ENCODE measurements at places on chromosomes 3 and 15.

DNA sequence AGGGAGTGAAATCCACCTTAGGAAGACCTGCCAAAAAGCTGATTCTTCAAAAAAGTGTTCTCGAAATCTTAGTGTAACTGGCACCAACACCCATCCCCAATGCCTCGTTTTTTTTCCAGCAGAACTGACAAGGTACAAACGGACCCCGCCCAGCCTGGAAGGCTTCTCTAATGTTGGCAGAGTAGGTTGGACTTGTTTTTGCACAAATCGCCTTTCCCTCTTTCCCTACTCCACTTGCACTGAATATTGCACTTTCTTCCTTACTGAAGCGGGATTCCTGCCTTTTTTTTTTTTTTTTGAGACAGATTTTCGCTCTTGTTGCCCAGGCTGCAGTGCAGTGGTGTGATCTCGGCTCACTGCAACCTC lies 544 bp upstream of the TIMMDC1 start:
- DNase-seq, result no peak

- no peak for DNase-seq
Observed at GRCh38 chr15:26702381-26702780, 70.5 kb downstream of the GABRB3 start.

DNA sequence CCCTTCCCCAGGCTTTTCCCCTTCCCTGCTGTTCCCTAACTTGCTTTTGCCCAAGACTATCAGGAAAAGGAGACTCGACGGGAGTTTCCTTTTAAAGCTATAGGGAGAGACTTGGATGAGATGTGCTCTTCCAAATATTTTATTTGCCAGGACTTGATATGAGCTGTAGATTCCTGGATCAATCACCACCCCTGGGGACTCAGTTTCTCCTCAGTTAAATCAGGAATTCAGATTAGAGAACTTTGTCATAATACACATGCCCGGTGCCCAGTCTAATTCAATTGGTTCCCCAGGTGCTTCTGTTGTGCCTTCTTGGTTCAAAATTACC lies 46.6 kb downstream of the SMAD6 start:
- no peak for DNase-seq

- DNase-seq, result no peak
Observed at GRCh38 chr3:33438284-33438668, 1.9 kb downstream of the UBP1 start.

- no peak for DNase-seq
Observed at GRCh38 chr15:77844798-77845446, 212.2 kb upstream of the LINGO1 start.

GRCh38 chr15:41333026-41333562 lies 413 bp downstream of the NUSAP1 start:
- DNase-seq, result no peak

DNA sequence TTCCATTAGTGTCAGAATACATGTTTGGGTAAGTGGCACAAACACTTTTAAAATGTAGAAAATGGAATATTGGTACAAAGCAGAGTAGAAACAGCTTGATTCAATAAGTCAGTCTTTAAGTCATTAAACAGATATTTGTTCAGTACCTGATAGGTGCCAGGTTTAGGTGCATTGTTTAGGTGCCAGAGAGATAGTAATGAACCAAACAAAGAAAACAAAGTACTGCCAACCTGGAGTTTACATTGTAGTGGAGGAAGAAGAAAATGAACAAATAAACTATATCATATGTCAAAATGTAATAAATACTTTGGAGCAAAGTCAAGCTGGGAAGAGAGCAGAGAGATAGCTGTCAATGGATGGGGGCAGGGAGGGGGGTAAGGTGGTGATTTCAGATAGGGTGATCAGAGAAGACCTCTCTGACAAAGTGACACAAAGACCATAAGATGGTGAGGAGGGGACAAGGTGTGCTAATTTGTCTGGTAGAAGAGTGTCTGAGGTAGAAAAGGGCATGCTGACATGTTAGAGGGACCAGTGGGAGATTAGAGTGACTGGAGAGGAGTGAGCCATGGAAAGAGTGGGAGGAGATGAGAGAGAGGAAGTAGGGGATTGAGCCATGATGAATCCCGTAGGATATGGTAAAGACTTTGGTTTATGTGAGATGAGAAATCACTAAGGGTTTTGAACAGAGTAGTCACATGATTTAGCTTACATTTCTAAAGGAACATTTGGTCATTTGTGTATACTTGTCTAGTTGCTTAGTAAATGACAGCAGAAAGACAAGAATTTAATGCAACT lies 128.2 kb downstream of the UBE2E2 start:
- DNase-seq, result no peak

DNA sequence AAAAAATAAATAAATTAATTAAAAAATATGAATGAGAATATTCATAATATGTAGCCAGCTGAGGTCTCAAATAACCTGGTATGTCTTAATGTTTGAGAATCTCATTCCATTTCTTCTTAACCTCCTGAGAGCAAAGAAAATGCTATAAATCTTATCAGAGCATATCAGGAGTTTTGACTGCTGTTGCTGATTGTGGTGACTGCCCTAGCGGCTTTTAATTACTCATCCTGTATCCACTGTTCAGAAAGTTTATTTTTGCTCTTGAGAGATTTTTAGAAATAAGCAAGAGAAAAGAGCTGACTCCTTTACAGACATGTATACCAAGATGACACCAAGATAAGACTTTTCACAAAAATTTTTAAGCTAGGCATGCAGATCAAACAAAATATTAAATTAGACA lies 454.8 kb upstream of the CBLB start:
- no peak for DNase-seq

- peak; percentile 71 for DNase-seq
Observed at GRCh38 chr3:64462203-64462602, 225.6 kb downstream of the ADAMTS9 start.

- no peak for DNase-seq
Observed at GRCh38 chr15:77807115-77807514, 174.4 kb upstream of the LINGO1 start.

DNA sequence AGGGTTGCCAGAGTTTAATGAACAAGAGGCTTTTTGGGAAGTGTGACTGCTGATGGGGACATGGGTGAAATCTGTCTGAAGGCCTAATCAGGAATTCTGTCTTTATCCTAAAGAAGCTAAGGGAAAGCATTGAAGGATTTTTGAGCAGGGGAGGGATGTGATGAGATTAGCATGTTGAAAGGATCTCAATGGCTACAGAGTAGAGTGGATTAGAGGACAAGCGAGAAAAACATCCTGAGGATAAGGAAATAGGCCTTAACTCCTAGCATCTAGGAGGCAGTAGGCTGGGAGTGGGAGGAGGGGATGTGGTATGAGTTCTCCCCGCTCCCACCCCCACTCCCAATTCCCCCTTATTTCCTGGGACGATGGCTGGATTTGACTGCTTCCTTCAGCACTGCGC lies 35.1 kb upstream of the SNTN start:
- no peak for DNase-seq

DNA sequence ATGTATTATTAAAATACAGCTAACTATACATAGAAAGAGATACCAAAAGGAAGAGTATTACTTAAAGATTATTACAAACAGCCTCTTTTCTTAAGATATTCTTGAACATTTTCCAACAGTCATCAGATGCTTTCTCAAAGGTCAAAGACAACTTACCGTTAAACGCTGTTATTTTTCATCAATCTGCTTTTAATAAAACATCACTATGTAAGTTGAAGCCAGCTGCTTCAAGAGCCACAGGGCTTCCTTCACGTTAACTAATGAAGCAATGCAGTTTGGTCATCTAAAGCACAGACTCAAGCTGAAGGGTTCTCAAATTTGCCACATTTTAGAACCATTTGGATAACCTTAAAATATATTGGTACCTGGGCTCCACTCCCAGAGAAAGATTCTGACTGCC lies 578.8 kb downstream of the ROBO2 start:
- no peak for DNase-seq

- DNase-seq, result no peak
Observed at GRCh38 chr15:69931156-69931555, 166.6 kb downstream of the TLE3 start.

DNA sequence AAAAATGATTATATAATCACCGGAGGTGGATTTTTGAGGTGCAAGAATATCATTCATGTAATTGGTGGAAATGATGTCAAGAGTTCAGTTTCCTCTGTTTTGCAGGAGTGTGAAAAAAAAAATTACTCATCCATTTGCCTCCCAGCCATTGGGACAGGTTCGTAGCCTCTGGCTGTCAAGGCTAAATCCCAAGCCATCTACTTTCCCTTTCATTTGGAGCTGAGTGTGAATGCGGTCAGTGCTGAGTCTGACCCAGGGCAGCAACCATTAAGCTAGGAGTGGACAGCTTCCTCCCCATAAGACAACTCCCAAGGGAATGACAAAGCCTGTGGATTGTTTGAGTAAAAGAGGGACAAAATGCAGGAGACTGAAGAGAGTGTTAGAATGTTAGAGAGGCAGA lies 33.6 kb downstream of the PARP14 start:
- DNase-seq, result no peak

DNA sequence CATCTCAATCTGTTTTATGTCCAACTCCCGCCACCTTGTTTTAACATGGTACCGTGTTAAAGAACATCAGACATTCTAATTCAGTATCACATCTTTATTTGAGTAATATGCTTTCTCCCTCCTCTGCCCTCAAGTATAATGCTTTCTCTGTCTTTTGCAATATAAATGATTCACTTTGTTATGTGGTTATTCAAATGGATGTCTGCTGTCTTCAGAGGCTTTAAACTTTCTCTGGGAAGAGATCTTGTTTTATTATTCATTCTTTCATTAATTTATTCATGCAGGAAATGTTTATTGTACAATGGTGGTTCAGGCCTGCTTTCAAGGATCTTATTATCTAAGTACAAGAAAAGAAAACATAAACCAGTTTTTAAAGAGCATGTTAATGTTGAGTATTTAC lies 57.1 kb downstream of the RAP2B start:
- DNase-seq, result no peak
